B cell (primary cell): ENCODE measurements at places on chromosomes 7 and 10.

DNA sequence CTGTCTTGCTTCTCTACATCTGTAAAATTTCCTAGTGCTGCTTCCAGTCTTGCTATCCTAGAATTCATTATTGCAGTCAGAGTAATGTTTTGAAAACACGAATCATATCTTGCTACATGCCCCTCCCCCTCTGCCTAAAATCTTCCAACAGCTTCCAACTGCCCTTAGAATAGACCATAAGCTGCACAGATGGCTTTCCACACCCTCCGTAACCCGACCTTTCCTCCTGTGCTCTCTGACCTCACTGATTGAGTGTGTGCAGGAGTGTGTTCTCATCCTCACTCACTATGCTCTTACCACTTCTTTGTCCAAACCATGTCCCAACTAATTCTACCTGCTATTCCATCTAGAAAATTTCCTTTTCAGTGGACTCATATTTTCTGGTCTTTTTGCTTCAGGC is 121.2 kb upstream of the ANKRD1 start:
- no peak for DNase-seq

- no peak for DNase-seq
Observed at GRCh38 chr10:75040576-75040975, 70.9 kb upstream of the SAMD8 start.

- peak; percentile 32 for DNase-seq
Observed at GRCh38 chr10:75400771-75401568, 594 bp downstream of the ZNF503 start.

- DNase-seq: no peak
Observed at GRCh38 chr10:108363576-108363975, 1199.1 kb upstream of the SORCS1 start.

DNA sequence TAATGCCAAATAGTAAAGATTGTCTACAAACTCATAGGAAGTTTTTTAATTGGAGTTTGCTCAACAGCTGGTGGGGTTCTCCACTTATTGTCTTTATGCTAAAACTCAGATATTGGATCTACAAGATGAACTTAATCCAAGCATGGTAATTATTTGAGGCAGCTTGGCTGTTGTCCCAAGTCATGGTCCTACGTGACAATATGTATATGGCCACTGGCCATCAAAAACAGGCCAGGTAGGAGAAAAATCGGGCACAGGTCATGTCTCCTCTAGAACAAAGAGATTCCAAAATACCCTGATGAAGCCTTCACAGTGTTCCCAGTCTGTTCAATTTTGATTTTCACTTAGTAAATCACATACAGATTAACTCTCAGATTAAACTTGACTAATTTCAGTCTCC is 606.4 kb downstream of the TNS3 start:
- DNase-seq: no peak

DNA sequence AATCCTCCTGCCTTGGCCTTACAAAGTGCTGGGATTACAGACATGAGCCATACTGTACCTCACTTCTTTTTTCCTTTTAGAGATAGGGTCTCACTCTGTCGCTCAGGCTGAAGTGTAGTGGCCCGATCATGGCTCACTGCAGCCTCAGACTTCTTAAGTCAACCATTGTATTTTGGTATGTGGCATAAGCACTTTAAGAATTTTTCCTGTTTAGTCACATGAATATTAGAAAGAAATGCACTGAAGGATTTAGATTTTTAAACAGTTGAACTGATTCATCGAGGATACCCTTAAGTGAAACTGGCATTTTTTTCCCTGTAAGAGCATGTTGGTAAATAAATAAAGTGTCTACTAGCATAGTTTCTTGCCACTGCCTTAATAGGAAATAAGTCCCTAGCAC is 319.3 kb upstream of the CACNA2D1 start:
- no peak for DNase-seq

GRCh38 chr7:108890862-108891261 is 321.2 kb downstream of the DNAJB9 start:
- no peak for DNase-seq

GRCh38 chr7:47183862-47184590 is 397.9 kb downstream of the TNS3 start:
- DNase-seq: no peak

DNA sequence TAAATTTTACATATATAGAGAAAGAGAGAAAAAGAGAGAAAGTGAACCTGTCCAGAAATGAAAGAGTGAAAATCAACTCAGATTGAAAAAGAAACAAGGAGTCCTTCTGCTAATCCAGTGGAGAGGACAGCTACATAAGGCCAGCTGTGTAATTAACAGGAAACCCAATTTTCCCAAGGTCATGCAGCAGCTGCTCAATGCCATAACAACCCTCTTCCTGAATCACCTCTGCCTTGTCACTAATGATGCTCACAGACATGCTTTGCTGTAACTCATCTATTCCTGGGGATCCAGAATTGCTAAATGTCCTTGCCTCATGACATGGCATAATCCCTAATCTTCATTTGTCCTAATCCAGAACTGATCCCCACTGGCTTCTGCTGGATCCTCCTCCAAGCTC is 288.6 kb downstream of the NEBL start:
- DNase-seq: no peak

GRCh38 chr10:104437226-104437625 is 83.6 kb downstream of the CFAP58 start:
- no peak for DNase-seq

DNA sequence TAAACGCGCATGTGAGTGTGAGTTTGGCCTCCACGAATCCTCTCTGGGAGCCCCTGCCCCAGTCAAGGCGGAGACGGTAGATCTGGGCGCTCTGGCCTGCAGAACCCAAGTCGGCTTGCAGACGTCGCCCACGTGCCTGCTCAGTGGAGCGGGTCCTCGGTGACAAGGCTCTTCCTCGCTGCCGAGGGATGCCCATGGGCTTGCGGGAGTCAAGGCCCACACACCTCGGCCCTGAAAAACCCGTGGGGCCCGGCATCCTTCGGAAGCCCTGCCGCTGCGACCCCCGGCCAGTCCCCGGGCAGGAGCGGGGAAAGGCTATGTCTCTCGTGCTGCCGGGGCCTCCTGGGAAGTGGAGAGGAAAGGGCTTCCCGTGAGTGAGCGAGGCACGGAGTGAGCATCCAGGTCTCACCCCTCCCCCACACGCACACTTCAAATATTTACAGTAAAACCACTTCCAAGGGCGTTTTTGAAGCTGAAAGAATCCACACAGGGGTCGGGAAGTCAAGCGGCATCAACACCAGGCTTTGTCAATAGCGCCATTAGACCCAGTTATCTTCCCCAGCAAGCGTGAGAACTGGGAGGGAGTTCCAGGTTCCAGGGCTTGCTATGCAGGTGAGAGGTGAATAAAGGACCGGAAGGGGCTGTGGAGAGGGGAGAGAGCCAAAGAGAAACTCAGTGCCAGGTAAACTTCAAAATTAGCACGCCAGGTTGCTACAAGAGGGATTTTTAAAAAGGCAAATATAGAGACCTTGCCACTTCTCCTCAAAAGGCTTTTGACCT is 1.1 kb upstream of the MNX1 start:
- peak; percentile 33 for DNase-seq

GRCh38 chr7:47371317-47371716 is 210.6 kb downstream of the TNS3 start:
- no peak for DNase-seq

GRCh38 chr10:65798133-65798532 is 1127.7 kb upstream of the LRRTM3 start:
- no peak for DNase-seq

DNA sequence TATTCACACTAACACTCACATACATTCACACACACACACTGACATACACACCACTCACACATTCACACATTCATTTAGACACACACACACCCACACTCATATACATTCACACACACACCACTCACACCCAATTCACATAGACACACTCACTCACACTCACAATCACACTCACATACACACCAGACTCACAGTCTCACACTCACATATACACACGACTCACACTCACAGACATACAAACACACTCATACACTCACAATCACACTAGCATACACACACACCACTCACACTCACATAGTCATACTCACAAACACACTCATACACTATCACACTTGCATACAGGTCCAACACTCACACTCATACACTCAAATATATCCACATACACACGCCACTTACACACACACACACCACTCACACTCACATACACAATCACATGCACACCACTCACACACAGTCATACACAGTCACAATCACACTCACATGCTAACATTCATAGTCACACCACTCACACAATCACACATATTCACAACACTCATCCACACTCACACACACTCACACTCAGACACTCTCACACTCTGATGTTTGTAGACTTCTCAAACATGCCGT is 312.6 kb downstream of the SFMBT2 start:
- no peak for DNase-seq

DNA sequence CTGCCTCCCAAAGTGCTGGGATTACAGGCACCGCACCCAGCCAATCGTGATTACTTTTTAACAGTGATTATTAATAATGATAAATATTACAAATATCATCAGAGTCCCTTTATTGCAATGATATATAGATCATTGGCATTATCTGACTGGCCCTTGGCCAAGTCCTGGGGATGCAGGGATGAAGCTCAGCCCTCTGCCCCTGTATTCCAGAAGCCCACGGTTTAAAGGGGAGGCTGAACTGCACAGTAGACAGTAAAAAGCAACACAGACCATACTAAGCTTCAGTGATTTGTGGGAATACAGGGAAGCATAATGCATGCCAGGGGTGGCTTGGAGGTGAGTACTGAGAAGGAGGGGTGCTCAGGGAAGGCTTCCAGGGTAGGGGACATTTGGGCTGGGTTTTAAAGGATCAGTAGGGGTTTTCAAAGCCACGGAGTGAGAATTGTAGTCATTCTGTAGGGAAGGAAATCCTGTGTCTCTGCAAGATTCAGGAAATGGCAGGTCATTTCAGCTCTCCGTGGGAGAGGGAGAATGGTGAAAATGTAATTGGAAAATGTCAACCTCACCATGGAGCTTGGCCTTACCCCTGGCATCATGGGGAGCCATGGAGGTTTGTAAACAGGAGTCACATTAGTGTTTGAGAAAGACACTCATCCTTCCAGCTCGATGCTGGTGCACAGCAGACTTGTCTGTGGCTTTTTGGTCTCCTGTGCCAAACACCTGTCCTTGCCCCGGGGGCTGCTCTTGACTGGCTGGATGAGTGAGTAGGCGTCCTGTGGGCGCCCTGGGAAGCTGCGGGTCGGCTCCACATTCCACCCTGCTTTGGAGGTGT is 8.8 kb downstream of the ADAMTS14 start:
- no peak for DNase-seq

DNA sequence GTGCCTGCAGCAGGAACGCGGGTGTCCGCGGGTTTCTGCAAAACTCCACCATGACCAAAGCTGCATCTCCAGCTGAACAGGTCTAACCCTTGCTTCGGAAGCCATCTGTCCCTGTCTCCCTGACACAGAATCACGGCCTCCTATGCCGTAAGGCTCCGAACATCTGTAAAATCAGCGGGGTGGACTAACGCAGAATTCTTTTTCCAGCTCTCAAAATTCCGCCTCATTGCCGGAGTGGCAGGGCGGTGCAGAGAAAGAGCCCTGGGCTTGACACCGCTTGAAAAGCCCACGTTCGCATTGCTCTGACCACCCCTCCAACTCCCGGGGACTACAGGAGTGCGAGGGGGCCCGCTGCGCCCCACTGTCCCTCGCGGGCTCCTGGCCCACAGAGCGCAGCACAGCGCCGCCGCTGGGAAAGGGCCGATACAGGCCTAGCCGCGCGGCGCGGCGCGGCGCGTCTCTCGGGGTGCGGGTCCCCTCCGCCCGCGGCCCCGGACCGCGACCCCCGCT is 409 bp downstream of the DNMBP start:
- no peak for DNase-seq

GRCh38 chr10:30017966-30018365 is 41.4 kb downstream of the JCAD start:
- DNase-seq: no peak

DNA sequence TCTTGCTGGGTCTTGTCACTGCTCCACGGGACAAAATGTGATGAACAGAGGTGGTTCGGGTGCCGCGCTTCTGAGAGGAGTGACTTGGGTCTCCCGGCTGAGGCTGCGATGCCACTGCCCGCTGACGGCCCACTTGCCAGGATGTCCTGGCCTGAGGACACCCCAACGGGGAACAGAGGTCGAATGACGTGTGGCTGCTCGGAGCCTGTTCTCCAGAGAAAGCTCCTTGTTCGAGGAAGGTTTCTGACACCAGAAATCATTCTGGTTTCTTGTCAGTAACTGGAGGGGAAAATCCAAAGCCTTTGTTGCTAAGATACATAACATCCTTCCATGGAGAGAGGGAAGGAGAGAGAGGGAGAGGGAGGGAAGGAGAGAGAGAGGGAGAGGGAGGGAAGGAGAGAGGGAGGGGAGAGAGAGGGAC is 236.4 kb downstream of the WDR37 start:
- DNase-seq: no peak

- DNase-seq: no peak
Observed at GRCh38 chr7:156318426-156318825, 322.1 kb upstream of the RNF32 start.

GRCh38 chr10:68156373-68157185 is 47.3 kb downstream of the MYPN start:
- DNase-seq: peak; percentile 74

DNA sequence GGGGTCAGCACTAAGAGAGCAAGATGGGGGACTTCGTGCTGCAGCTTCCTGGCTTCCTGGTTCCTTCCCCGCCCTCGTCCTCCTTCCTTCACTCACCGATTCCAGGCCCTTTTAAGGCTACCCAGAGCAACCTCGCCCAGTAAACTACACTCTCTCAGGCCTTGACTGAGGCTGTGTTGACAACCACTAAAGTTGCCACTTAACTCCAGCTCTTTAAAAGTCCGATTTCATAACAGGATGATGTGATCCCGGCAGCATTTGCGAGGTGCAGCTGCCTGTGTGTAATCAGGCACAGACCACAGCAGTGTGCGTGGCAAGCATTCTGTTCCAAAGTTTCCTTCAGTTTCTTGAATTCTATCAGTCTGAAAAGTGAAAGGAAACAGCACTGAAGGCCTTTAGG is 110.6 kb downstream of the RAB11FIP2 start:
- no peak for DNase-seq

DNA sequence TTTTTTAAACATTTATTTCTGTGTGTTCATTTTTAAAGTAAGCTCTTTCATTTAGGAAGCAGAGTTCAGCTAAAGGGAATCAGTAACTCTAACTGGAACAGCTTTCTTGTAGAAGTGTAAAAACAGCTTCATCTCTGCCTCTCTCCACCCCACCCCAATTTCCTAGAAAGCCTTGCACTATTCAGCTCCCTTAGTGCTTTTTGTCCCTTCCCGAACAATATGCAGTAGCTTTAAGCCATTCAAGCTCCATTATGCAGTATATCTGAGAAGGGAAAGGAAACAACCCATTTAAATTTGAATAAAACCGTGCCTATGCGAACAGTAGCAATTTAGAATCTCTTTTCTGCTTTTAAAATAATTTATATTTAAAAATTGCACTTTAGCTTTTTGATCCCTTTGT is 134.5 kb downstream of the TRIL start:
- DNase-seq: no peak
